ENCODE measurements at places on chromosomes 6 and 20.

DNA sequence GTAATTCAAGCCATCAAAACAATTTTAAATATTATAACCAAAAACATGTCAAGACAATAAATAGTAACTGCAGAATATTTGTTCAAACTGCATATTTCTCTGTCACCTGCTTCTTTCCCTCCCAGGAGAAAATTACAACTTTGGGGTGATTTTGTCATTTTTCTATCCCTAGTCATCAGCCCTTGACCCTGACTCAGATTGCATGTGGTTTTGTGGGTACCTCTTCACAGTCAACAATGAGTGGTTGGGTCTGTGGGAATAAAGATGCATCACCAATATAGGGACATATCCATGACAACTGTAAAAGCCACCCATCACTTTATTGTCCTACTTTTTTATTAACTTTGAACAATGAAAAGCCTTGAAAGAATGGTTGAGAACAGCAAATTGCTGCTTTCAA lies 7.3 kb downstream of the COL10A1 start:
- no peak for DNase-seq

GRCh38 chr6:5905431-5906339 lies 101.0 kb downstream of the NRN1 start:
- no peak for DNase-seq

GRCh38 chr20:36043441-36043840 lies 75.1 kb downstream of the CNBD2 start:
- DNase-seq, result no peak

GRCh38 chr6:120173250-120173649 lies 823.7 kb upstream of the MAN1A1 start:
- DNase-seq, result no peak

DNA sequence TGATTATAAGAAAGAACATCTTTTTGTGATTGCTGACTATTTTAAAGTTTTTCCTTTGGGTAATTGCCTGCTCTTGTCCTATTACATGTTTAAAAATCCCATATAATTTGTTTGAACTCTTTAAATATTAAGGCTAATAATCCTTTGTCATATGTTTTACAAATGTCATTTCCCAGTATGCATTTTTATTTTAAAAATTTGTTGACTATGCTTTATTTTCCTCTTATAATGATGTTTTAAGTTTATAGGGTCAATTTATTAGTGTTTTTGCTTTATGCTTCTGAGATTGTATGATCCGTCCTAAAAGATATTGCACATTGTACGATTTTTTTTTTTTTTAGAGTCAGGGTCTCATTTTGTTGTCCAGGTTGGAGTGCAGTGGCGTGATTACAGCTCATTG lies 297.2 kb downstream of the RNF144B start:
- DNase-seq, result no peak

GRCh38 chr20:33441142-33441955 lies 2.2 kb downstream of the SNTA1 start:
- DNase-seq, result no peak

- no peak for DNase-seq
Measured at GRCh38 chr20:61324906-61325305, 72.8 kb downstream of the CDH4 start.

- no peak for DNase-seq
Measured at GRCh38 chr6:10901770-10902169, 14.9 kb downstream of the SYCP2L start.

DNA sequence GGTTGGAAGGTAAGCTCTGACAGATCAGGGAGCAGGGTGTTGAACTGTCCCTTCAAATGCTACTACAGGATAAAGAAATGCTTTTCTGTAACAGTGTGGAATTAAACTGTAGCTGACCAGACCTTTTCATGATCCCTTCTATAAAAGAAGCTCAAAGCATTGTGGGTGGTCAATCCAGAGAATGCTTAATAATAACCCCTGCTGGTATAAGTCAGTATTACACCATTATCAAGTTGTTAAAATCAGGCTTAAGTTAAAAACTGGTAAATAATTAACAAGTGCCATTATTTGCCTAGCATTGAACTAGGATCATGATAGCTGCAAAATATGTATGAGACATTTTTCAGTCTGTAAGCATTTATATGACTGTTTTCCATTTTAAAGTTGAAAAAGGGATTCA lies 468.9 kb downstream of the PKHD1 start:
- no peak for DNase-seq

Data from nucleus accumbens (tissue), 56 donors.